Activated CD4-positive, alpha-beta T cell treated with anti-CD3 and anti-CD28 coated beads for 36 hours (primary cell): ENCODE measurements at places on chromosomes 11 and 22. TPM values are rescaled to one million over a fixed set of nuclear protein-coding genes. Genes with fewer than 3 reads are reported as not detected.

- H3K27me3 ChIP-seq: peaks cover 2% of the 10 kb centered on the region
- no peaks in the 10 kb centered on the region for H3K36me3 ChIP-seq
- H3K27ac ChIP-seq: no peak overlapping the region
- no peak for DNase-seq
Measured at GRCh38 chr11:103789952-103790351, 246.5 kb upstream of the DDI1 start.

The ZBTB16 gene
- 4.6 TPM for total RNA-seq

DNA sequence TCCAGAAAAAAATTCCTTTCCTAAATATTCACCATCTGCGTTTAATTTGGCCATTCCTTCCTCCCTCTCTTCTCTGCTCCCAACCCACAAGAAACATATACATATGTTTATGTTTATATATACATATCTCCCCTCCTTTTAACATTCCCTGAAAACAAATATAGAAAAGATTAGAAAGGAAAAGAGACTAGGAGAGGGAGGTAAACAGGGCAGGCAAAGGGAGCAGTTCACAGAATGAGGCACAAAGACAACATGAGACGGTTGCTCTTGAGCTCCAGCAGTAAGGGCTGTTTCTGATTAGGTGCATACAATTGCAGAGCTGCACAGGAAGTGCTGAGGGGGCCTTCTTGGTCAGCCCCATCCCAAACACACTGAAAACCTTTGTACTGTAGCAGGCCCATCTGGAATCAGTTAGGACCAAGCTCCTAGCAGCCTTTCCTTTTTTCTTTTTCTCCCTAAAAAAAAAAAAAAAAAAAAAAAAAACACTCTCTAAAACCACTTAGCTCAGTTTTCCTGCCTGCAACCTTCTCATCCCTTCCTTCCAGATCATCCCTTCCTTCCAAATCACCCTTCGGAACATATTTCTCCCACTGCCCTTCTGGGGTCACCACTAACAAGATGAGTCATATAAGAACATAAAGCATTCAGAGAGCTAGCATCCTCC, 57.0 kb downstream of the RBFOX2 start:
- no peak overlapping the region for H3K4me3 ChIP-seq
- no peak for DNase-seq
- H3K27me3 ChIP-seq: no peaks in the 10 kb centered on the region

GRCh38 chr22:49021131-49021925, 806.3 kb downstream of the BRD1 start:
- no peak overlapping the region for H3K27ac ChIP-seq
- no peaks in the 10 kb centered on the region for H3K4me1 ChIP-seq
- H3K36me3 ChIP-seq: no peaks in the 10 kb centered on the region

- H3K36me3 ChIP-seq: no peaks in the 10 kb centered on the region
- no peaks in the 10 kb centered on the region for H3K27me3 ChIP-seq
- H3K4me3 ChIP-seq: no peak overlapping the region
- no peak for DNase-seq
Measured at GRCh38 chr11:82043316-82043715, 690.3 kb downstream of the FAM181B start.

DNA sequence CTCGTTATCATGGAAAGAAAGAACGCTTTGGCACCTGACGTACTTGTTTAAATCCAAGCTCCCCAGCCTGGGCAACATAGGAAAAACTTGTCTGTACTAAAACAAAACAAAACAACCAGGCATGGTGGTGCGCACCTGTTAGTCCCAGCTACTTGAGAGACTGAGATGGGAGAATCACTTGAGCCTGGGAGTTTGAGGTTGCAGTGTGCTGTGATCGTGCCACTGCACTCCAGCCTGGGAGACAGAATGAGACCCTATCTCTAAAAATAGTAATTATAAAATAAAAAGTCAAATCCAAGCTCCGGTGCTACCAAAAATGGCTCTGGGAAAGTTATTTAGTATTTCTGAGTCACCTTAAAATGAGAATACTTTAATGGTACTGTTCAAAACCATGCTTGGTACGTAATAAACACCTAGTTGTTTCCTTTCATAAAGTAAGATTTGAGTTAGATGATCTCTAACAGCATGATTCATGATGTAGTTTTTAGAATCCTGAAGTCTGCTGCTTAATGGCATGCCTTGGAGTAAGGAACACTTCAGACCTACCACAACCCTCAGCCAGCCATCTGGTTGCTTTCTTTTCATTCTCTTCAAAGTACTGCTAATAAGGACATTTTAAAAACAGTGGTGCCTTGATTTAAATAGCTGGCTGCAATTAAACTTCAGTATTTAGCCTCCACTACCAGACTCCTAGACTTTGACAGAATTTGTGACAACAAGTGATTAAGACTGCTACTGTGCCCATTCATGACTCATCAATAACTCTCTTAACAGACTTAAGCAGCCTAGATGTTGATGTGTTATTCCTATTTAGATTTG, 8.4 kb downstream of the PPME1 start:
- H3K4me1 ChIP-seq: peaks cover 28% of the 10 kb centered on the region
- no peaks in the 10 kb centered on the region for H3K27me3 ChIP-seq
- H3K27ac ChIP-seq: no peak overlapping the region
- DNase-seq: no peak
- H3K4me3 ChIP-seq: no peak overlapping the region
- peaks cover 21% of the 10 kb centered on the region for H3K36me3 ChIP-seq

The BAIAP2L2 gene
- 0.88 TPM for total RNA-seq
